Stomach (tissue), 19 donors: ENCODE measurements at places on chromosomes 12 and 14. TPM values are rescaled to one million over a fixed set of nuclear protein-coding genes. Genes with fewer than 3 reads are reported as not detected.
A peak's percentile ranks its signal among the peaks of the same experiment; 100 is the strongest.

The TDRD9 gene
- polyA plus RNA-seq: 0.85 TPM

The CCDC88C gene
- 10.5 TPM for polyA plus RNA-seq

The PIK3C2G gene
- 25.1 TPM for polyA plus RNA-seq

The KRT77 gene
- polyA plus RNA-seq: 0.03 TPM

The TMEM121 gene
- polyA plus RNA-seq: 1.2 TPM

The ABCD2 gene
- not detected for polyA plus RNA-seq

The NAV3 gene
- 0.18 TPM for polyA plus RNA-seq

The ARID4A gene
- polyA plus RNA-seq: 4.2 TPM

The KRT71 gene
- polyA plus RNA-seq: not detected

The PRKD1 gene
- 2.7 TPM for polyA plus RNA-seq

The CPNE6 gene
- polyA plus RNA-seq: not detected

The SLC2A14 gene
- 0.05 TPM for polyA plus RNA-seq

The ACSM4 gene
- polyA plus RNA-seq: not detected

The AMN gene
- polyA plus RNA-seq: 3.2 TPM

GRCh38 chr14:33934938-33935337 is 15.9 kb downstream of the EGLN3 start:
- no peak overlapping the region for H3K27ac ChIP-seq
- no peak overlapping the region for H3K4me3 ChIP-seq
- H3K27me3 ChIP-seq: no peaks in the 10 kb centered on the region
- H3K36me3 ChIP-seq: no peaks in the 10 kb centered on the region
- H3K4me1 ChIP-seq: peaks cover 65% of the 10 kb centered on the region

DNA sequence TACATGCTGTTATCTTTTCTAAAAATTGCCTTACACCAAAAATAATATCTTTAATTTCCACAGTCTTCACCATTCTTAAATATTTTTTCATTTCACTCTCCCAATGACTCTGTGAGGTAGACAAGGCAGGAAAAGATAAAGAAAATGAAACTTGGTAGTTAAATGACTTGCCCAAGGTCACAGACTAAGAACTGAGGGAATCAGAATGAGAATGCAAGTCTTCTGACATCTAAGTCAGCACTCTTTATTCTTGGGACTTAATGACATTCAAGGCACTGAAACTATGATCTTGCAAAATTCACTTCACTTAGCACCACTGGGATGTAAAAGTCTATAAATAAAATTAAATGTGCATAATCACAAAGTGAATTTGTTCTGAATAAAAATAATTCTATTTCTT is 104.5 kb downstream of the SLC2A13 start:
- H3K4me1 ChIP-seq: no peaks in the 10 kb centered on the region
- no peak overlapping the region for H3K27ac ChIP-seq
- H3K4me3 ChIP-seq: no peak overlapping the region
- H3K27me3 ChIP-seq: no peaks in the 10 kb centered on the region

GRCh38 chr12:132496358-132496669 is 6.4 kb downstream of the FBRSL1 start:
- no peak for DNase-seq
- no peak overlapping the region for H3K4me3 ChIP-seq
- no peaks in the 10 kb centered on the region for H3K36me3 ChIP-seq

- no peaks in the 10 kb centered on the region for H3K27me3 ChIP-seq
- DNase-seq: peak; percentile 14
- no peak overlapping the region for H3K4me3 ChIP-seq
Measured at GRCh38 chr14:42665083-42665482, 1058.4 kb downstream of the LRFN5 start.

DNA sequence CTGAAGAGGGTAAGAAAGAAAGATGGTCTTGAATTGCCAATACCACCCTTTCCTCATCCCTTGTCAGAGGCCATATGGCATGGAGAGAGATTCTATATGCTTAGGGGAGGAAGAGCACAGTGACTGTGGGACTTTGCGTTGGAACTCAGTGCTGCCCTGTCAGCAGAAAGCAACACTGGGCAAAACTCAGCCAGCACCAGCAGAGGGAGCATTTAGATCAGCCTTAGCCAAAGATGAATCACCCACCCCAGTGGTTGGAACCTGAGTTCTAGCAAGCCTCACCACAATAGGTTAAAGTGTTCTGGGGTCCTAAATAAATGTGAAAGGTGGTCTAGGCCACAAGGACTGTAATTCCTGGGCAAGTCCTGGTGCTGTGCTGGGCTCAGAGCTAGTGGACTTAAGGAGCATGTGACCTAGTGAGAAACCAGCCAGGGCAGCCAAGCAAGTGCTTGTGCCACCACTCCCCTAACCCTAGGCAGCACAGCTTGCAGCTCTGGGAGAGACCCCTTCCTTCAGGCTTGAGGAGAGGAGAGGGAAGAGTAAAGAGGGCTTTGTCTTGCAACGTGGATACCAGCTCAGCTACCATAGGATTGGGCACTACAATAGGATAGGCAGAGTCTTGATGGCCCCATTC is 11.4 kb upstream of the BCAT1 start:
- peak; percentile 46 for DNase-seq
- no peaks in the 10 kb centered on the region for H3K27me3 ChIP-seq
- H3K4me1 ChIP-seq: no peaks in the 10 kb centered on the region

- no peaks in the 10 kb centered on the region for H3K36me3 ChIP-seq
- no peaks in the 10 kb centered on the region for H3K27me3 ChIP-seq
- H3K4me3 ChIP-seq: no peak overlapping the region
- no peak overlapping the region for H3K27ac ChIP-seq
Measured at GRCh38 chr12:90858252-90858651, 96.7 kb downstream of the CCER1 start.

- H3K27me3 ChIP-seq: no peaks in the 10 kb centered on the region
- no peak overlapping the region for H3K27ac ChIP-seq
- peaks cover 72% of the 10 kb centered on the region for H3K4me1 ChIP-seq
- no peak overlapping the region for H3K4me3 ChIP-seq
- no peaks in the 10 kb centered on the region for H3K36me3 ChIP-seq
- DNase-seq: no peak
Measured at GRCh38 chr12:92554158-92555073, 148.4 kb upstream of the PLEKHG7 start.

GRCh38 chr12:32120419-32120818 is 13.8 kb downstream of the BICD1 start:
- no peak for DNase-seq
- H3K36me3 ChIP-seq: no peaks in the 10 kb centered on the region
- H3K4me1 ChIP-seq: no peaks in the 10 kb centered on the region
- H3K27ac ChIP-seq: no peak overlapping the region
- no peaks in the 10 kb centered on the region for H3K27me3 ChIP-seq
- H3K4me3 ChIP-seq: no peak overlapping the region

DNA sequence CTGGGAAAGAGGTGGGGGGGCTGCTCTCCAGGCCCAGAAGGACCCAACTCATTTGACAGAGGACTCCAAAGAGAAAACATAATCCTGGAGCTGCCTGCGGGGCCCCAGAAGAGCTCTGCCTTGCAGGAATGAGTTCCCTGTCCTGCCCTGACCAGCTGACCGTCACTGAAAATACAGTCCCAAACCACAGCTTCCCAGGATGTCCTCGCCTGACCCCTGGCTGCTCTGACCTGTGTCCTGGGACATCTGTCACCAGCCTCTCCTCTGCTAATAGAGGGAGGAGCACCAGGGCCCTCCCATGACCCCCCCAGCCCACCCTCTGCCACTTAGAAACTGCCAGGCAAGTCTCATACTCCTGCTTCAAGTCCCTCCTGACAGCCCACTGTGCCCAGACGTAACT is 9.8 kb downstream of the FIGNL2 start:
- H3K27ac ChIP-seq: no peak overlapping the region
- no peak for DNase-seq
- no peak overlapping the region for H3K4me3 ChIP-seq

- H3K4me3 ChIP-seq: no peak overlapping the region
- peaks cover 38% of the 10 kb centered on the region for H3K36me3 ChIP-seq
- no peak for DNase-seq
Measured at GRCh38 chr12:12336511-12336910, 13.5 kb downstream of the MANSC1 start.

- H3K27ac ChIP-seq: no peak overlapping the region
- peaks cover 14% of the 10 kb centered on the region for H3K27me3 ChIP-seq
- no peak overlapping the region for H3K4me3 ChIP-seq
Measured at GRCh38 chr14:104917116-104917515, 7.6 kb upstream of the PLD4 start.

- H3K4me1 ChIP-seq: peaks cover 53% of the 10 kb centered on the region
- H3K27ac ChIP-seq: peak overlapping the region; percentile 62
- peak; percentile 60 for DNase-seq
- H3K4me3 ChIP-seq: peak overlapping the region; percentile 100
- H3K36me3 ChIP-seq: peaks cover 54% of the 10 kb centered on the region
- H3K27me3 ChIP-seq: no peaks in the 10 kb centered on the region
Measured at GRCh38 chr14:77707355-77707723, 484 bp downstream of the ALKBH1 start.

DNA sequence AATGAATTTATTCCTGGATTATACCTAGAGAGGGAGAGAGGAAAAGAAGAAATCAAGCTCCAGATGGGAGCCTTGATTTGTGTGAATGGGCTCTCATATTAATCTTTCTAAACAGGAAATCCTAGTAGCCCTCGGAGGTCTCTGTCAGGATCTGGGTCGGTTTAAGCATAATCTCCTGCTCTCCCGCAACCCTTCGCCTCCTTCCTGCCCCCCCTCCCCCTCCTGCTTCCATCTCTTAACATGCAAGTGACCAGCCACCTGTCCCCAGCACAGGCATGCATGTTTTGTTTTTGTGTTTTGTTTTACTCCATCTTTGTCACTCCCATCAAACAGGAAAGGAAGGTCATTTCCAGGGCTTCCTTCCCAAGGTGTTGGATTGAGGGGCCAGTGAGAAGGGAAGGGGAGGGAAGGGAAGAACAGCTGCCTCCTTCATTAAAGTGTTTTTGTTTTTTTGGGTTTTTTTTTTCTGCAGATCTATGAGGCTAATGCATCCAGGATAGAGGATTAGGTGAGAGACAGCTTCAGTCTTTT is 4.8 kb upstream of the KCNA5 start:
- H3K27me3 ChIP-seq: peaks cover 19% of the 10 kb centered on the region
- H3K4me1 ChIP-seq: peaks cover 5% of the 10 kb centered on the region
- H3K27ac ChIP-seq: no peak overlapping the region
- DNase-seq: no peak
- no peaks in the 10 kb centered on the region for H3K36me3 ChIP-seq
- H3K4me3 ChIP-seq: no peak overlapping the region

DNA sequence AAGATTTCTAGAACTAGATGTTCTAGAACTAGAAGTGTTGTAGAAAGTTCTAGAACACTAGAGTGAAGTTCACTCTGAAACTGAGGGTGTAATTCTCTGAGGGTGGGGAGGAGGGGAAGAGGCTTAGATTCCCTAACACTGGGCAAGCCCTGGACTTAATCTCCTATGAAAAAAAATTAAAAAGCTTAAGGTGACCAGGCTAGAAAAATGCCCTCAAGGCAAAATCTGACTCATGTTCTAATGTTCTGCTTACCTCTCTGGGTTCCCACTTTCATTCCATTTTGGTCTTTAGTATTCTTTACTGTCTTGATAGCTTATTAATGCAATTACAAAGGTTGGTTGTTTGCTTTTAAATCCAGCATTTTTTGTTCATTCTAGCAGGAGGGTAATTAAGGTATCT is 101.5 kb downstream of the KICS2 start:
- peaks cover 8% of the 10 kb centered on the region for H3K36me3 ChIP-seq
- no peak overlapping the region for H3K4me3 ChIP-seq

DNA sequence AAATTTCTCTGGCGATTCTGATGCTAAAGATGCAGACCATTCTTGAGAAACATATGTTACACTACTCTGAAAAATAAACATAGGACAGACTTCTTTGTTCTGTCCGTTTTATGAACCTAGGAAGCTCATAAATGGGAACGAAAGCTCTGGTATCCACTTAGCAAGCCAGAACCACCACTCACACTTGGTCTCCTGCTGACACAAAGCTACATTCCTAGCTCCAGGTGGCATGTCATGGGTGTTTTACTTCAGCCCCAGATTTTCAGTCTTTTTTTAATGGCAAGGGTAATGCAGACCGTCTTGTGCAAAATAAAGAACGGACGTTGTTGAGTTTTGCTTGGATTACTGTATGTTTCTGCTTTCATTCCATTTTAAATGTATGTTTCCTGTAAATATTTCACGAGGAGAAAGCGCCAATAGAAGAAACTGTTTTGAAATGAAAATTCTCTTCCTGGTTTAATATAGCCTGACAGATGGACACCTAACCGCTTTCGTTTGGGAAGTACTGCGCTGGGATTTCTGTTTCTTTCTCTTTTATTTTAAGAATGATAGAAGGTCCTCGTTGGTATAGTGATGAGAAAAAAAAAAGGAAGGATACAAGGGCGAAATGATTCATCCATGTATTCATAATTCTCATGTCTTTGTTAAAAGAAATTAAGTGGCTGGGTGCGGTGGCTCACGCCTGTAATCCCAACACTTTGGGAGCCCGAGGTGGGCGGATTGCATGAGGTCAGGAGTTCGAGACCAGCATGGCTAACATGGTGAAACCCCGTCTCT is 871 bp upstream of the COQ5 start:
- H3K27me3 ChIP-seq: no peaks in the 10 kb centered on the region
- peaks cover 52% of the 10 kb centered on the region for H3K4me1 ChIP-seq
- peak; percentile 36 for DNase-seq
- peak overlapping the region; percentile 96 for H3K27ac ChIP-seq
- peak overlapping the region; percentile 79 for H3K4me3 ChIP-seq

- peaks cover 61% of the 10 kb centered on the region for H3K4me1 ChIP-seq
- peak overlapping the region; percentile 62 for H3K4me3 ChIP-seq
- no peaks in the 10 kb centered on the region for H3K27me3 ChIP-seq
- peak; percentile 90 for DNase-seq
Measured at GRCh38 chr12:6961695-6962284, 8.7 kb downstream of the PHB2 start.

DNA sequence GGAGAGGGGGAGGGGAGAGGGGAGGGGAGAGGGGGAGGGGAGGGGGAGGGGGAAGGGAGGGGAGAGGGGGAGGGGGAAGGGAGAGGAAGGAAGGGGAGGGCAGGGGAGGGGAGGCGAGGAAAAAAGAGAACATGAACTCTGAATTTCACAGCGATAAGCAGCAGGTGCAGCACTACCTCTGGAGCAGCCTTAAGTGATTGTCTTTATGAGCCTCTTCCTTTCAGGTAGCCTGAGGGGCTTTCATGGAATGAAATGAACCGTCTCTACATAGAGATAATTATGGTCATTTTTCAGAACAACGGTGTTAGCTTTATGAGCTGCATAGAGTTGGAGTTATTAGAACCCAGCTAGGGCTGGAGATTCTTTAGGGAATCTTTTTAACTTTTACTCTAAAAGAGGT is 18.1 kb upstream of the PTCSC3 start:
- H3K36me3 ChIP-seq: no peaks in the 10 kb centered on the region
- no peak for DNase-seq
- no peaks in the 10 kb centered on the region for H3K4me1 ChIP-seq
- H3K27me3 ChIP-seq: no peaks in the 10 kb centered on the region
- no peak overlapping the region for H3K27ac ChIP-seq

DNA sequence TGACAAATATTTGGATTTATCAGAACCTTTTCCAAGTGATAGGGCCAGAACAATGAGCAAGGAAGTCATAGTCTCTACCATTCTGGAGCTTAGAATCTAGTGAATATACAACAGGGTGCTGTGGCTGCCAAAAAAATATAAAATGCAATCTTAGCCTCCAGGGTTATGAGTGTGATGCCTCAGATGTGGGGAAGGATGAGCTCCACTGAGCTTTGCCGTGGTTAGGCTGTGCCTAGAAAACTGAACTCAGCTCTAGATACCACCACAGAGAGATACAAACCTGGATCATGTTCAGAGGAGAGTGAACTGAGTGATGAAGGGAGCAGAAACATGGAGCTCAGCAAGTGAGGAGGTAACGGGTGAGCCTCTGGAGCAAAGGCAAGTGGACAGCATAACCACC is 138.1 kb upstream of the HIF1A start:
- H3K4me3 ChIP-seq: no peak overlapping the region
- no peak overlapping the region for H3K27ac ChIP-seq
- H3K4me1 ChIP-seq: peaks cover 72% of the 10 kb centered on the region
- H3K27me3 ChIP-seq: no peaks in the 10 kb centered on the region
- no peaks in the 10 kb centered on the region for H3K36me3 ChIP-seq
